ENCODE measurements at places on chromosomes 11 and 22.

DNA sequence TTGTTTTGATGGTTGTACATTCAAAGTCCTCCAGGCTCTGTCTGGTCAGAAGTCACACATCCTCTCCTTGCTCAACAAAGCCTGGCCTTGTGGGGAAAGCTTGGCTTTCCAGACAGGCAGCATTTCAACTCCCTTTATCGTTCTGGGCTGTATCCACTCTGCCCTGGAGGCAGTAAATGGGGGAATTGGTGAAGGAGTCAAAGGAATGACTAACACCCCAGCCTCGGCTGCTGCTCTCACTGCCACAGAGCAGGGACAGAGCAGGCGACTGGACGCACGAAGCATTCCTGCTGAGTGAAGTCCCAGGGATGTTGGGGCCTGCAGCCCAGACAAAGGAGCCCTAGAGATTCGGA lies 52.8 kb downstream of the WNT11 start:
- DNase-seq: no peak

GRCh38 chr11:111631024-111631665 lies 28.9 kb downstream of the SIK2 start:
- DNase-seq: no peak

DNA sequence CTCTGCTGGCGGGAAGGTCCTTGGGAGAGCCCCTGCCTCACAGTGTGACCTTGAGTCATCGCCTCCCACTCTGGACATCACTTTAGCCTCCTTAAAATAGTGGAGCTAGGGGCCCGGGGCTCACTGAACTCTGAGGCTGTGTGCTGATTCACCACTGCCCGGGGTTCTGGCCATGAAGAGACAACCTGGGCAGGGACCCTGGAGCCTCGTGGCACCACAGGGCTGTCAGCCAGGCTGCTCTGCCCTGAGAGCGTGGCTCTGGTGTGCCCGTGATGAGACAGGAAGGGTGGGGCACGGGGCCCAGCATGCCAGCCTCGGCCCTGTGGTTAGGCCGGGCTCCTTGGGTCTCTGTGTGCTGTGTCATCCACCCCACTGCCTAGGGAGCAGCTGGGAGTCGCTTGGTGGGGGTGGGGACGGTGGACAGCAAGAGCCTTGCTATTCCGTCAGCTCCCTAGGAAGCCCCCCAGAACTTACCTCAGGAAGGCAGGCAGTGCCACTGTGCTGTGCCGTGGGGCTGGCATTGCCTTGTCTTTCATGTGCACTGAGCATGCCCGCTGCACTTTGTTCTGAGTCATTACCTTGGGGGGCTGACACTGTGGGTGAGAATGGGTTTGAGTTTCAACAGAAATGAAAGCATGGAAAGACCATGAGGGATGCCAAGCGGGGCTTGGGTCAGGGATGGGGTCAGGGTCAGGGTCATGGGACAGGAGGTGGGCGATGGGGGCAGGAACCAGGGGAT lies 31.7 kb downstream of the TPCN2 start:
- DNase-seq: no peak

DNA sequence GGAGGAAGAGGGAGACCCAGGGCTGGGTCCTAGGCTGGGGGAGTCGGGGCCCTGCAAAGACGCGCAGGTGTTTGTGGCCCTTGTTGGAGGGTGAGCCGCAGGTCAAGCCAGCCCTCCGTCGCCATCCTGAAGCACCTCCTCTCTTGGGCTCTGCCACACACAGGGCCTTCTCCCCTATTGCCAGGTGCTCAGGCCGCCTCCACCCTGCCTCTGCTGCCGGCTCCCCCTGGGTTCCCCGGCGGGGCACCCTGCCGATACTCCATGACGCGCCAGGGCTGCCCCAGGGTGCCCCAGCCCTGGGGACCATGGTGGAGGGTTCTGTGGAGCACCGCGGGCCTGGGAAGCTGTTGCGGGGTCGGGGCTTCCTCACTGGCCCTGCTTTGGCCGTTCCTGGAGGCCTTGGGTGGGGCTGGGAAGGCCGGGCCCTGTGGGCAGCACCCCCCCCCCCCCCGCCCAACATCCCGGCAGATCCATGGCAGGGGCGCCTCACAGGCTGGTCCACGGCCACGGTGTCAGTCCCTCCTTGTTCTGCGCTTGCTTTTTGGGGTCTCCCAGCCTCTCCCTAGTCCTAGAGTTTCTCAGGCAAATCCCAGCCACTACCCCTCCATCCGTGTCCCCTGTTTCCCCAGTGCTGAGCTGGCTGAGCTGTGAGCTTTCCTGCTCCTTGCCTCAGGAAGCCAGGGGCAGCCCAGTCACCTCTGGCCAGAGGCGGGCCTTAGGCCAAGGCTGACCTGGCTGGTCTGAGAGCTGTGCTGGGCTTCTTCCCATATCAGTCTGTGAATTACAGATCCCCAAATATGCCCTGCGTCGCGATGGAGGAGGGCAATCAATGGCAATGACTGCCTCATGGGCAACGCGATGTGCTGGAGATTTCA lies 2.3 kb upstream of the ADORA2A start:
- no peak for DNase-seq

DNA sequence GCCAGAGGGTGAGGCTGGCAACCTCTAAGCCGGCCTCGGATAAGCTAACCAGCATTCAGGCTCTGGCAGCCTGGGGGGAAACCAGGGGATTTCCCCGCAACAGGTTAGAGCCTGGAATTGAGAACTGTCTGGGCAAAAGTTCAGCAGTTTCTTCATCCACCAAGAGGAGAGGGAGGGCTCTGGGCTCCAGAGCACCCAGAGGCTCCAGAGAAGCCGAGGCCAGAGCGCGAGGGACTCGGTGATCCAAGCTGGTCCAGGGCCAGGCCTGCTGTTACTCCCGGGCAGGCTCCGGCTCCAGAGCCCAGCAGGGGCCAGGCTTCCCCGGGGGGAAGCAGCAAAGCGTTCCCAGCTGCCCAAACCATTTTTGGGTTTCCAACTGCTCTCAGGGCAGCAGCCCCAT lies 13.3 kb upstream of the SH3BP1 start:
- peak; percentile 15 for DNase-seq

DNA sequence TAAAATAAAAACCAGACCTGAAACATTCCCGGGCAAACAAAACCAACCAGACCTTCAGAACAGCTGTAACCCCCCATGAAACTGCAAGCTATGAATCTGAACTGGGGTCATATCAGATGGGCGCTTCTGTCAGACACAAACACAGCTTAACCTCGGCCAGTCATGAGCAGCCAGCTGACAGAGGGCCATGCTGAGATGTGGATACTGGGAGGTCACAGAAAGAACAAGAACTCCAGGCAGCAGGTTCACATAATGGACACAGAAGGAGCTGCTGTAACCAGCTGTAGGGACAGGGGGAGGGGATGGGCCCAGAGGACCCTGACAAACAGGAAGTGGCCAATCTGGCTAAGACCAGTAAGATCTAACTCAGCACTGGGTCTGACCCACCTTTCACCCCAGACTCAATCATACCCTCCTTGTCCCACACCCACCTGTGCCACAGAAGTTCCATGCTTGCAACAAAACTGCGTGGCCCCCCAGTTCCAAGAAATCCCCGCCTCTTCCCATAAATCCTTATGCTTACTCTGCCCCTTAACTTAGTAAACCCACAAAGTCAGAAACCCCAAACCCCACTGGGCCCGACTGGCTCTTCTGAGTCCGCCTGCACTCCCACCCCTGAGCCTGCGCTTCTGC lies 4.0 kb downstream of the APOL4 start:
- DNase-seq: no peak

DNA sequence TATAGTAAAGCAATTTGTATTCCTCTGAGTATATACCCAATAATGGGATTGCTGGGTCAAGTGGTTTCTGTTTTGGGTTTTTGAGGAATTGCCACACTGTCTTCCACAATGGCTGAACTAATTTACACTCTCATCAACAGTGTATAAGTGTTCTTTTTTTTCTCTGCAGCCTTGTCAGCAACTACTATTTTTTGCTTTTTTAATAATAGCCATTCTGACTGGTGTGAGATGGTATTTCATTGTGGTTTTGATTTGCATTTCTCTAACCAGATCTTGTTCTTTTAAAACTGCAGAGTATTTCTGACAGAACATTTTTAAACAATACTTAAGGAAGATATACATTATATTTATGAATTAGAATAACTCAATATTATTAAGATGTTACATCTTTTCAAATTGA lies 1140.5 kb upstream of the CNTN5 start:
- no peak for DNase-seq

GRCh38 chr11:18014876-18015275 lies 2.0 kb upstream of the SERGEF start:
- peak; percentile 54 for DNase-seq

- peak; percentile 63 for DNase-seq
Measured at GRCh38 chr22:19941365-19942082, at the start of the genes COMT and TXNRD2. COMT (plus strand) TSS chr22:19941772; CDS start chr22:19962527, 20,755 bp downstream. TXNRD2 (minus strand) TSS chr22:19941818; CDS start chr22:19941803, 15 bp downstream.

GRCh38 chr11:133898031-133898769 lies 52.9 kb upstream of the SPATA19 start:
- no peak for DNase-seq

DNA sequence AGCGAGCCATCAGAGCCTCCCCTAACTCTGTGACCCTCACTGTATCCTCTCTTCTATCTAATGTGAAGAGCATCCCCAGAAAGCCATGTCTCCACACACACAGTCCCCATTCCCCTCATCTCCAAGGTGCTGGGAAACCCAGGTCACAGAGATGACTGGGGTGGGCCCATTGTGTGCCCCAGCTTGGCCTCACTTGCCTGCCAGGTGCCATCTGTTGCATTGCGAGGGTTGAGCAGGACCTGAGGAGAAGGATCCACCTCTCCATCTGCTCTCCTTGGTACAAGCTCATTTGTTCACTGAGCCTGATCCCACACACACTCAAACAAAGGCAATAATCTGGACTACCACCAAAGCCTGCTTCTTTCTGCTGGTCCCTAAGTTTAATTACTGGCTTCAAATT lies 118.8 kb downstream of the SPATA19 start:
- DNase-seq: no peak

DNA sequence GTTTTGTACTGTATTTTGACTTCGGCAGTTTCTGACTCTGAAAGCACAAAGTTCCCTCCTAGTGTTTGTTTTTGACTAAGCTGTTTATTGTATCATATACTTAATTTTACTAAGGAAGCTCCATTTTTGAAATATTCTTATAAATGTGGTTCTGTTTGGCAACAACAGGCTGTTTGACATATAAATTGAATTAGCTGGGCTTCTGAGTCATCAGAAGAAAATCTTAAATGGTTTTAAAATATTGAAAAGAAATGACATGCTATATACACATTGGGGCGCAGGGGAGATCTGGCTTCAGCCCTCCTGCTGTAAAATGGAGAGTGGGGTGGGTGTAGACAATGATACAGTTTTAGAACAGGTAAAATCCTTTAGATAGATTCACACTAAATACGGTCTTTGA lies 38.6 kb downstream of the SHISA8 start:
- DNase-seq: no peak

DNA sequence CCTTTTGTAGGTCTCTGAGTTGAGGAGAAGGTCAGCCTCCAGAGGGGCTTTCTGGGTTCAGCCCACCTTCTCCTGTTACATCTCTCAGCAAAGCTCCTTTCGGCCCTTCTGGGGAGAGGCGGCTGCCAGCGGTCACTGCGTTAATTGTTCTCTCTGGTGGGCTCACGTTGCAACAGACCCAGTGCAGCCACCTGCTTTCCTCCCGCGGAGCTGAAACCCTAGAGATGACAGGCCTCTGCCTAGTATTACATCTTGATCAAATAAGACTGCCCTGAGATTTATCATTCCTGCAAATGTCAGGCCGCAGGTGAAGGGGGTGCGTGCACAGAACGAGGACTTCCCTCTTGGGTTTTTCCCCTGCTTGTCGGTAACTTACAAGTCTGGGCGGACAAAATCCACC lies 43.2 kb upstream of the CREB3L1 start:
- DNase-seq: no peak

DNA sequence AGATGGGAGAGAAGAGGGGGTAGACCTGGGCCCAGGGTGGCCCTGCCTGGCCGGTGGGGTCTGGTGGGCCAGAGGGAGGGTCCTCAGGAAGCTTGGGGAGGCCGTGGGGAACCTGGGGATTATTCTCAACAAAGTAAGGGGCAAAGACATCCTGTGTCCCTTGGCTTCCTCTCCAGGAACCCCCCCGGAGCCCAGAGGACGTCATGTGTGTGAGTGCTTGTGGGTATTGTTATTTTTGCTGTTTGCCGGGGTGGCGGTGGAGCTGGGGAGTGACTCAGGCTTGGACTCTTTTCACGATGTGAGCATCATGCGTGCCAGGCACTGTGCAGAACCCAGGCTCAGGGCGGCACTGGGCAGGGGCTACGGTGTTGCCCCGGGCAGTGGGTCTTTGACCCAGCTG lies 982 bp upstream of the SHANK3 start:
- DNase-seq: no peak

GRCh38 chr11:109303342-109303741 lies 118.6 kb upstream of the C11orf87 start:
- no peak for DNase-seq

DNA sequence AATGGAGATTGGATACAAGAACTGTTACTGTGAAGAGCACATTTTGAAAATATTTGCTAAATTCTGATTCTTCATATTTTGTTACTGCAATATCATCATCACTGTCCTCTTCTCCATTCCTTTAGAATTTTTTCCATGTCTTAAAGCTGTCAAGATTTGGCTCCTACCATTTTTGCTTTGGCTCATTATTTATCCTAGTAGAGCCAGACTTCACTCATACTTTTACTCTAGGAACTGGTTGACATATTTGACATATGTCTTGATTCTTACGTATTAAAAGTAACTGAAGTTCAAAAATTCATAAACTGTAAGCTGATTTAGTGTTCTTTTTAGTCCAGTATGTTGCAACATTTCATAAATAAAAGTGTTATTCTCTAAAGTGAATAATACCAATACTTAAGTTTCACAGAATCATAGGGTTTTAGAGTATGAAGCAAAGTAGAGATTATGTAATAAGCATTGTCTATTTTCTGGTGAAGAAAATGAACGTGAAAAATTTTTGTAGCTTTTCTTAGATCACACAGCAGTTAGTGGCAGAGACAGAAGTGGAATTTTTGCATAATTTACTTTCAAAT lies 225.6 kb downstream of the TMEM135 start:
- DNase-seq: no peak

- no peak for DNase-seq
Measured at GRCh38 chr22:33828302-33828701, 92.0 kb downstream of the LARGE1 start.

DNA sequence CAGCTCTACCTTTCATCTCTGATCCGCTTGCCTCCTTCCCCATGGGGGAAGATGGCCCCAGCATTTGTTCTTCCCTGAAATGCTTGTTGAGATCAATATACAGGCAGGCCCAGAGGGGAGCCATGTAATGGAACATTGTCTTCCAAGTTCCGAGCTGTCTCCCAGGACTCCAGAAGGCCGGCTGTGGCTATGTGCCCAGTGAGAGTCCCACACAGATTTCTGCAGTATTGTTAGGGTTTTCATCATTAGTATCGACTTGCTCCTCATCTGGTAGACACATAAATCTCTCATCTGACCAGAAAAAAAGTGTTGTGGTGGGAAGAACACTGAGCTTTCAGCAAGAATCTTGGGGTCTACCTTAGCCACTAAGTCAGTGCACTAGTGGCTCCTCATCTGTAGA lies 163.4 kb downstream of the TRIM29 start:
- no peak for DNase-seq
